ENCODE measurements at places on chromosomes 7 and 10. TPM values are rescaled to one million over a fixed set of nuclear protein-coding genes. Genes with fewer than 3 reads are reported as not detected.

GRCh38 chr7:150515248-150516147 is 826 bp downstream of the GIMAP7 start:
- DNase-seq = no peak

DNA sequence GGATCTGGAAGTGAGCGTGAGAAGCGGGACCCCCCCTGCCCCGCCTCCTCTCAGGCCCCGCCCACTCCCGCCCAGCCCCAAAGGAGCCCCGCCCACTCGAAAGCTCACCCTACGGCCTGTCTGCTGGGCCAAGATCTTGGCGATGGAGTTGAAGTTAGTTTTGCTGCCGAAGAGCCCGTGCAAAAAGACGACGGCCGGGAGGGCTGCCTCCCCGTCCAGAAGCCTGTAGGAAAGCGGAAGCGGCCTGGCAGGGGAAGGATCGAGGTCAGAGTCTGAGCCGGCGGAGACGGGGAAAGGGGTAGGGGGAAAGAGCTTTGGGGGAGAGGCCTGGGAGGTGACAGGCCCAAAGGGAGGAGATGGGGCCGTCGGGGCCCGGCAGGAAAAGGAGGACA is 386 bp downstream of the ABHD11 start:
- DNase-seq = peak; percentile 51

DNA sequence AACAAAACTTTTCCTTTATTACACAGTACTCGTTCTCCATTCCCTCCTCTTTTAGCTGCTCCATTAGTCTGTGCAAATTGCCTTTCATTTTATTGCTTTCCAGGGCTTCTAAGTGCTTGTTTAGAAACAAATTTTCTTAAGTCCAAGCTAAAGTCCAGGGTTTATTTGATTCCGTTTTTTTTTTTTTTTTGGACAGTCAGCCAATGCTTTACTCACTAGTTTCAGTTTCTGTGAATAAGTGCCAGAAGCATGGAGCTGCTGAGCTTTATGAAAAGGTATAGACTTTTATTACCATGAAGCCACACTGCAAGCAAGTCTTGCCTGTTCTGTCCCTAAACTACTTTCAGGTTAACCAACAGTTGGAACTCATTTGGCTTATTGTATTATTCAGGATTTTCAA is 455.0 kb downstream of the GFRA1 start:
- DNase-seq = no peak

- DNase-seq = no peak
Observed at GRCh38 chr10:110824660-110825059, 47.1 kb upstream of the PDCD4 start.

DNA sequence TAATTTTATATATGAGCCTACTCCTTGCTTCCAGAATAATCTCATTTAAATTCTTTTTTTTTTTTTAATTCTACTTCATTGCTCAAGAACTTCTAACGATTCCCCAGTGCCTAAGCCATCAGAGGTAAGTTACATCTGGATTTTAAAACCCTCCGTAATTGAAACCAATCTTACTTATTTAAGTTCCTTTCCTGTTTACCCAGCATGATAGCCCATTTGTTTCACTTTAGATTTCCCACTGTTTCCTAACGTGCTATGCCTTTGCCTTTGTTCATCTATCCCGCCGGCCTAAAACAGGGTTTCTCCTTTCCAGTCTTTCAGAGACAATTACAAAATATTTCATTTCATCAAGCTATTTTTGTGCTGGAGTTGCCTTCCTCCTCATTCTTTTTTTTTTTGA is 75.8 kb upstream of the ETV1 start:
- no peak for DNase-seq

DNA sequence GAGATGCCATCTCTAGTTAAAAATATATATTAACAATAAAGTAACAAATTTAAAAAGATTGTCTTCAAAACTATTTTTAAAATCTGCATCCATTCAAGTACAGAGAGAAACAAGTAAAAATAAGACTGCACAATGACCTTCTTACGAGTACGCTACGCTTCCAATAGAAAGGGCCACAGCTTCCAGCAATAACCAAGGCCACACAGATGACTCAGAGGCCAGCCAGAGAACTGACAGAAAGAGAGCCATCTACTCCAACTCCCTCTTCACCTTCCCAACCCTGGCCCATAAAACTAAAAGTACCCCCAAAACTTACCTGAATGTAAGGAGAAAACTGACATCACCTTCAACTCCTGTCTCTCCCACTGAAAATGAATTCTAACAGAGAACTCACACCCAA is 26.8 kb downstream of the PILRA start:
- no peak for DNase-seq

DNA sequence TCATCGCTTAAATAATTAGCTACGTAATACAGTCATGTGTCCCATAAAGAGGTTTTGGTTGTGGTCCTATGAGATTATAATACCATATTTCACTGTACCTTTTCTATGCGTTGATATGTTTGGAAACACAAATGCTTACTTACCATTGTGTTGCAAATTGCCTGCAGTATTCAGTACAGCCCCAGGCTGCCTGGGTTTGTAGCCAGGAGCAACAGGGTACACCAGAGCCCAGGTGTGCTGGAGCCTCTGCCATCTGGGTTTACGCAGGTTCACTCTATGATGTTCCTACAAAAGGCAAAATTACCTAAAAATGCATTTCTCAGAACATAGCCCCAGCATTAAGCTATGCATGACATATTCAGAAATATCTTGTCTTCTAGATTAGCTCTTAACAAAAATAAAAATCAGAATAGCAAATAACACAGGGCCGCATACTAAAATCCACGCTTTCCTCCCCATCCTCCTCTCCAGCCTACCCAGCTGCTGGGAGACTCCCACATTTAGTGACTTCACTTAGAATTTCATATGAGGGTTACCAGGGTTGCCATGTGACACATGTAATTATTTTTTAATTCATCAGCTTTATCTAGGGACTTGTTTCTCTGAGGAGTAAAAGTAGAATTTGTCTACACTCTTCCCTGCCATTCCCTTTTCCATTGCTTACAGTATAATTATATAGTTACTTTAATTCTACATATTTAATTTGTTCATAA is 559.0 kb upstream of the ADARB2 start:
- DNase-seq = no peak

DNA sequence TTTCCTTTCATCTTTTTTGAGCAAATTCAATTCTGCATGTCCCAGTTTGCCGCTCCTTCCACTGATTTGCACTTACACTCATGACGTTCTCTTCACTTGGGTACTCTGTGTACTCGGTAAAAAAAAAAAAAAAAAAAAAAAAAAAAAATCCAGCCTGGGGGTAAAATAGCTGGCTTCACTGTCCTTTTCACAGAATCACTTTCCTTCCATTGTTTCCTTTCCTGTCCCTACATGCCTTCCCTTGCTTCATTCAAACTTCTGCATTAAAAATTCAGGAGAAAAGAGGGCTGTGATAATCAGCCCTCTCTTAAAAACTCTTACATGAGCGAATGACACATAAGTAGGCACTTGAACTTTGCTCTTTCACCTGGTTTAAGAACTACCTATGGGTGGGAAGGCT is 8.7 kb downstream of the ANKRD1 start:
- DNase-seq = no peak

DNA sequence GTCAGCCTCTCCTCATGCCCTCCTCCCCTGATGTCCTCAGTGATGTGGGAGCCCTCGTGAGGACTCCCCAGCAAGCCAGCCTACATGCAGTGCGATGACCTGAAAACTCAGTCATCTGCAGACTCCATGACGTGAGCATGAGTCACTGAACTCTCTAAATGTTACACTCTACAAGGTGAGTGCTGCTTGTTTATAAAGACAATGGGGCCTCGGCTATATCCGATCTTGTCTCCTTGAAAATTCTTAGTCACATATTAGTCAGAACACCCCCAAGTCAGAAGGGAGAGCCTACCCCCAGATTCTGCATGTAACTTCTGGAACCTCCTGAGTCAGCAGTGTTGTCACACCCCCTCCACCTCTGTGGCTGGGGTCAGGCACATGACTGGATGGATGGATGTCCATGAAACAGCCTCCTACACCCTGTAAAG is 673.8 kb downstream of the INHBA start:
- no peak for DNase-seq

DNA sequence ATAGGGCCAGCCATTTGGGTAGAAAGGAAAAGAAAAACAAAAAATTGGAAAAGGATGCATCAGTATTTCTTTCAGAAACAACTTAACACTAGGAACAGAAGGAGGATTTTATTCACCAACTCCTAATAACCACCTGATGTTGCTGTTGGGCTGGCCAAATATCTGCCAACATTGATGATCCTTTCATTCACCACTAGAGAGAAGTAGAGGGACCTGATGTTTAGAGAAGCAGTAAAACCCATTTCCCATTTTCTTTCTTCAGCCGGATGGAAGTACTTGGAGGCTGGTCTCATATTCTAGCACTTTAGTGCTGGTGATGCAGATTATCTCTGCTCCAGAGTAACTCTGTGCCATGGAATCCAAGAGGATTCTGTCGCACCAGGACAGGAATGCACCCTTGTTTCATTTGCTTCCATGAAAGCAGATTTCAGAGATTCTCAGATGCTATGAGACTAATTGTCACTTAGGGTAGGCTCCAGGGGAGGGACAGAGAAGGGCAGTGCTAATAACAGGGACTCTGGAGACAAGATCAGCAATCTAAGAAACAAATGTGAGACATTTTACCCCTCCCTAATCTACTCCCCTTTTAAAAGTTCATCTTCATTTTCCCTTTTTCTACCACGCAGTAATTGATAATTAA is 3.1 kb downstream of the KLLN start:
- peak; percentile 35 for DNase-seq

DNA sequence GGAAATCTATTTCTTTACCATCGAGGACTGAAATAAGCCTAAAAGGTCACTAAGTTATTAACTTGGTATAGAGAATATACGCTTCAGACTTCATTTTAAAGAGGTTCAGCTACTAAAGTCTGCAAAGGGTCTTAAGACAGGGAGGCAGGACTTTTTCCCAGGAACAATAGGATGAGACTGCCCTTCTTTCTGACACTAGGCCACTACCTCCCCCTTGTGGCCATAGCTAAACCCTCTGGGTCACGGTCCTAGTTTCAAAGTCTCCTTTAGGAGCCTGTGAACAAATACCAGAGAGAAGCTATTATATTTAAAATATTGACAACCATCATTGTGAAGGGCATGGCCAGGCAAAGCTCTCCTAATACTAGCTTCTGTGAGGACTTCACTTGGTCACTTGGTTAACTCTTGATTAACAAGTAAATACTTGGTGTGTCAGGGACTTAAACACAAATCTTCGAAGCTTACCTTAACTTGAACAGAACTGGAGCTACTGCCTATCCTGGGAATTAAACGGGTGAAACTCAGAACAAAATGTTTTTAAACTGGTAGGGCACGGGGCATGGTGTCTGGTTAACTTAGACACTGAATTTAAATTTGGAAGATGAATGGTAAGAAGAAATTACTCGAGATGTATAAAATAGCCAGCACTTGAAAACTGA is 75.6 kb downstream of the CCDC6 start:
- DNase-seq = peak; percentile 12

DNA sequence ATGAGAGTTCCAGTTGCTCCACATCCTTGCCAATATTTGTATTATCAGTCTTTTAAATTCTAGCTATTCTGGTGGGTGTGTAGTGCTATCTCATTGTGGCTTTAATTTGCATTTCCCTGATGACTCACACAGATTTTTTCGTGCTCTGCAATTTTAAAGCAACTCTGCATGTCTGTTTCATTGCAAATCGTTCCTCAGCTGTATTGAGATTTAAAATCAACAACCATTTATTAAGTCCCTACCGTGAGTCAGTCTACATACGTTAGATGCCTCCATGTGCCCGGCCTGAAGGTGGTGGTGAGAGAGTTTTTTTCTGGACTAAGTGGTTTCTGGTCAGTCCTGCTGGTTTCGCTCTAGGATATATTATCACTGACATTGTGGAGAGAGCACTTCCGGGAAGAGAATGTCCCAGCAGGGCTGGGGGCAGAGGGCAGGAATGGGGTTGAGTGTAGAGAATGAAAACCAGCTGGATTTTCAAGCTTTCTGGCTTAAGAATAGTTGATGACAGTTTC is 8.4 kb upstream of the HYCC1 start:
- DNase-seq = no peak

- no peak for DNase-seq
Observed at GRCh38 chr7:50749896-50750295, 32.8 kb downstream of the GRB10 start.

PIK3AP1 gene
- 5.2 TPM for total RNA-seq

HOXA7 gene
- not detected for total RNA-seq

C10orf67 gene
- not detected for total RNA-seq

LIPN gene
- not detected for total RNA-seq

CLDN4 gene
- 0.36 TPM for total RNA-seq

CFAP58 gene
- not detected for total RNA-seq

CXCL12 gene
- total RNA-seq = not detected

PNLIP gene
- total RNA-seq = not detected

Data from naive thymus-derived CD8-positive, alpha-beta T cell (primary cell).